Neural progenitor cell (in vitro differentiated cells): ENCODE measurements at places on chromosomes 12 and 14. TPM values are rescaled to one million over a fixed set of nuclear protein-coding genes. Genes with fewer than 3 reads are reported as not detected.
A peak's percentile ranks its signal among the peaks of the same experiment; 100 is the strongest.

CLEC2A gene
- not detected in 2 replicates for total RNA-seq

PTCSC3 gene
- not detected in 2 replicates for total RNA-seq

RAD9B gene
- 0.17 and 0.31 TPM in 2 replicates for total RNA-seq

DNA sequence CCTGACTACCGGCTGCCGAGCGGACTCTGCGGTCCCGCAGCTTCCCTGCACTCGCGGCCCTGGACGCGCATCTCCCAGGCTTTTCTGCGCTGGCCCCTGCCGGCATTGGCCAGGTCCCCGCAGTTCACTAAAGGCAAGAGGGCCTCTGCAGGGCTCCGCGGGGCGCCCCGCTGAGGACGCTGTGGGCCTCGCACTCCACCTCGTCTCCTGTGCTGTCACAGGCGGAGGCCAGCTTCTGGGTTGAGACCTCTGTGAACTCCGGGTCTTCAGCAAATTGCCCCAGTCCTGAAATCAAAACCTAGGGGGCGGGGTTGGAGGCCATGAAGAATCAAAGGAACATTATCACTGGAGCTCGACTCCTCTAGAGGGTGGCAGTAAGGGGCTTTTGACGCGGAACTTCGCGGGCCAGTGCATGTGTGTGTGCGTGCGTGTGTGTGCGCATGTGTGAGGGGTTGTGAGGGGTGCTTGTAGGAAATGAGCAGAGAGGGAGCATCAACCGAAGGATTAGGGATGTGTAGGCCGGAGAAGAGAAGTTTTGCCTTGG is 68.5 kb upstream of the CAPRIN2 start:
- DNase-seq: peak; percentile 59
